ENCODE measurements at places on chromosomes 7 and 10.

DNA sequence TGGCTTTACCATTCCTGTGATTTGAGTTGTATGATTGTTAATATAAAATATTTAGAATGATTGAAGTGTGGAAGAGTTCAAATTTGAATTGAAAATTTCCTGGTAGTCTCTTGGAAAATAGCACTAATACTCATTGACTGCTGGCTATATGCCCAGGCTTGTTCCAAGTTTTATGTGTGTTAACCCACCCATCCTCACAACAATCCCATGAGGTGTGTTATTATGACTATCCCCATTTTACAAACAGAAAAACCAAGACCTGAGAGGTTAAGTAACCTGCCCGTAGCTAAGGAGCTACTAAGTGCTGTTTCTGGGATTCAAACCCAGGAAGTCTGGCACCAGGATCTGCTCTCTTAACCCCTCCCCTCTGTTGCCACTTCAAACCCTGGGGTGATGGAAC is 213.9 kb downstream of the CREB5 start:
- DNase-seq: no peak

DNA sequence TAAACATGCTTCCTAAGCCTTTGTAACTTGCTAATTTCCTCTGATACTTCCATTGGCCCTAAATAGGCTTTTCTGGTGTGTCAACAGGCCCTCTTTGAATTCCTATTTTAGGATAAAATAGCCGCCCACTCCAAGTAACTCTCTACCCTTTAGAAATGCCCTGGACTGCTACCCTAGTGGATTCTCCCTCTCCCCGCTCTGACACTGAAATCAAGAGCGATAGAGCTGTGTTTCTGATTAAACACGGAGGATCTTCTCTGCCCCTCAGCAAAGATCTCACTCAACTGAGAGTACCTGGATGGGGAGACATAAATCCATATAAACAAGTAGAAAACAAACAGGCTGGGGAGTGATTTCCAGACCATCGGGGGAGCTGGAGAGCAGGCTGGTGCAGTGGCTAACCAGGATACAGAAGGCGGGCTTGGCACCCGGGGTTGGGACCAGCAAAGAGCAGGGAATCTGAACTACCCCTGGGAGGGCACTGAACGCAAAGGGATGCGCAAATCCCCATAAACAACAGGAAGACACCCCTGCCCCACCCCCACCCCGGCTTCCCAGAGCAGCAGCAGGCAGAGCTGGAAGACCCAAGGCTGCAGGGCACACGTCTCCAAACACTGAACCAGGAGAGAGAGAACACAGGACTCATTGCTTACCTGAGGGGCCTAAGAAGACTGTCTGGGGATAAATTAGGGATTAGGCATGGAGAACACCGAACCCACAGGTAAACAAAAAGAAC is 2.5 kb downstream of the ASB13 start:
- no peak for DNase-seq

- no peak for DNase-seq
Measured at GRCh38 chr7:42014625-42015618, 222.1 kb downstream of the GLI3 start.

GRCh38 chr10:92903633-92904032 is 55.3 kb downstream of the EXOC6 start:
- no peak for DNase-seq

DNA sequence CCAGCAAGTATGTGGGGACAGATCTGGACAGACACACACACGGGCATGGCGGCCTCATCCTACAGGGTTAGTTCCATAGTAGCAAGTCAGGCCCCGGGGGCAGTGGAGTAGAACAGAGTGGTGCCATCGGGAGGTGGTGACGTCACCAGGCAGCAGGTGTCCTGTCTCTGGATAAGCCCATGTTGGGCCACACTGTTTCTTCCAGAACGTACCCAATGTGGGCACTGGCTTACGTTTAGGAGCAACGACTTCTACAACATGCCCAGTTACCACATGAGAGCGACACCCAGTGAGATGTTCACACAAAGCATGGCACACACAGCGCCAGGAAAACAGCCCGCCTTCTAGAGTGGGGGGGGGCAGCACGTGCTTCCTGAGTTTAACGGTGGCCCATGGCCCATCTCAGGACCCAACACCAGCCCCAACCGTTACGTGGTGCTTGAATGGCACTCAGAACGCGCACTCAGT is 67.8 kb downstream of the CTBP2 start:
- no peak for DNase-seq

- DNase-seq: no peak
Measured at GRCh38 chr10:77049146-77049545, 588.5 kb downstream of the KCNMA1 start.

DNA sequence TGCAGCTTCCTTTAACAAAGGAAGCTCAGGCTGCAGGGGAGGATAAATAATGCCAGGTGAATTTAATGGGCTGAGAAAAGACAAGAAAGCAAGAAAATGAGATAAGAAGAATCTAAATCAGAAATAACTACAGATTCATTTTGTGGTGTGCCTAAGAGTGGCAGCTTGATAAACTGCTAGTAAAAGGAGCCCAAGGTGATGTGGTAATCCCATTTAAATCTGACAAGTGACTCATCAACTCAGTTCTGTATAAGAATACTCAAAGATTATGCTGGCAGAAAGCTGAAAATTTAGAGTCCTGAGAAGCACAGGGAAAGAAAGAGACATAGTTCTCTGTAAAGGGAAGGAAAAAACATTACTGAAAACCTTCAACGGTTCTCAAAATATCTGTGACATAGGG is 109.4 kb upstream of the PDE1C start:
- no peak for DNase-seq

DNA sequence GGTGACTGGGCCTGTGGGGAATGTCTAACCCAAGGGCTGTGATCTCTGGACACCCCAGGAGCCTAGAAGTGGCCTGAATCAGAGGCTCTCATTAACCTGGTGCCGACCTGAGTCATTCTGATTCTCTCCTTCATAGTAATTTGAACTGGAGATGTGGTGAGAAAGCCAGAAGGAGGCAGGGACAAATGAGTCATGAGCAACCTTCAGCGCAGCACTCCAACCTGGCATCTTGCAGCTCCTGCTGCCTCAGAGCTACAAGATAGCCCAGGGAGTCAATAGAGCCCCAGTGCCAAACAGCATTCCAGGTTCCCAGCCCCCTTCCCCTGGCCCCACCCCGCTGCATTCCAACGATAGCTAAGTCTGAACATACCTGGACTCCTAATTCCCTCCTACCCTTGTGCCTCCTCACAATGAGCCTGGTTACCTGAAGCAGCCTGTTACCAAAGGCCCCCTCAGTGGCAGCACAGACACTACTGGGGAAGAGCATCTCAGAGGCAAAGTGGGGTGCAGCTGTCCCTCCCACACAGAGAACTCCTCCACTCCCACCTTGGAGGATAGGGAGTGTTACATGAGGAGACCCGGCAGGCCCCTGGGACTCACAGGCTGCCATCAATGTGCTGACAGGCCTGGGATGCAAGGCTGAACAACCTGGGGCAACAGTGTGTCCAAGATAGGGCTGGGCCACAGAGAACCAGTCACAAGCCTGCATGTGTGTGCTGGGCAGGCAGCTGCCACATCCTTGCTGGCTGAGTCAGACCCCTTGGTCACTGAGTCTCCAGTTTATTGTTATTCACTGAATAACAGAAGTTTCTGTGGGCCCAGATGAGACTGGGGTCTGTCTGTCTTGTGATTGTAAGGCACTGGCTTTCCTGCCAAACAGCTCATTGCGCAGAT is 76.8 kb upstream of the LEP start:
- no peak for DNase-seq

DNA sequence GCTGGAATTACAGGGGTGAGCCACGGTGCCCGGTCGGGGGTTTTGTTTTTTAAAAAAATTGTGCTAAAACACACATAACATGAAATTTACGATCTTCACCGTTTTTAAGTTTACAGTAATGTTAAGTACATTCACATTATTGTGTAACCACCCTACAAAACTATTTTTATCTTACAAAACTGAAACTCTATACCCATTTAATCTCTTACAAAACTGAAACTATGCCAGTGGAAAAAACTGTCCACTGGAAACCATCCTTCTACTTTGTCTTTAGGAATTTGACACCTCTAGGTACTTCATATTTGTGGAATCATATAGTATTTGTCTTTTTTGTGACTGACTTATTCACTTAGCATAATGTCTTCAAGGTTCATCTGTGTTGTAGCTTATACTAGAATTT is 1.0 kb upstream of the PSMC2 start:
- DNase-seq: no peak

DNA sequence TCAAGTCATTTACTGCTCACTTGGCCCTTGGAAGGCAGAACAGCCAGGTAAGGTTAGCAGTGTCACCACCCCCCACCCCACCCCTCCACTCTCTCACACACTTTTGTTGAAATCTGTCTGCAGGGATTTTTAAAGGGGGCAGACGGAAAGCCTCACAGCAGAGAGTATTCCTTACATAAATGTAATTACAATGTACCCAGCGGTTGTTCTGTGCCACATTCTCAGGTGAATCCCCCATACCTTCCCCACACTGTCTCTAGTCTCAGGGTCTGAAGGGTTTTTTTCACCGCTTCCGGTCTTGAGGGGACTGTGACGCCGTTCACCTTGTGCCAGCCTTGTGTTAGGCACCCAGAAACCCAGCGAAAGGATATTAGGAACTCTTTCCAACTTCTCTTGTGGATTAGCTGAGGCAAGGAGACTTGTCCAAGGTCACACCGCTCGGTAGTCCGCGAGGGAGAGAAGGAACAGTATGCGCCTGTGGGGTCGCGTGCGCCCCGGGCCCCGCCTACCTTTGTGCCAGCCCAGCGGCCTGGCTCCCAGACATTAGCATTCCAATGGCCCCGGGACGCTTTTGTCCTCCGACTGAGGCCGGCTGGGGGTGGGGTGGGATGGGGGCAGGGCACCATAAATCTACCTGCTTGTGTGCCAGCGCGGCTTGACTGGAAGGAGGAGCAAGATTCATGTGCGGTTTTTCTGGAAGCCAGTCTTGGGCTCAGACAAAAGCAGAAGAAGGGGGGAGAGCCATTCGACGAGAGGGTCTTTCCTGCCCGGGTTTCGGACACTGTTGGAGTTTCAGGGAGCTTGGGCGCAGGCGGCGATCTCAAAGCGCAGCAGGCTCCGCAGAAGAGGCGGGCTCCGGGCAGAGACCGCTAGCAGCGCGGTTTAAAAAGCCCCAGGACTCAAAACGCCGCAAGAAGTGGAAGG is 4.5 kb downstream of the NEUROG3 start:
- no peak for DNase-seq

GRCh38 chr10:75043256-75044131 is 68.0 kb upstream of the SAMD8 start:
- DNase-seq: no peak

- DNase-seq: no peak
Measured at GRCh38 chr7:77208416-77208815, 8.8 kb upstream of the FGL2 start.

- DNase-seq: no peak
Measured at GRCh38 chr10:123149568-123150270, 1.8 kb downstream of the HMX2 start.

GRCh38 chr10:49240946-49241345 is 52.8 kb upstream of the TMEM273 start:
- no peak for DNase-seq

DNA sequence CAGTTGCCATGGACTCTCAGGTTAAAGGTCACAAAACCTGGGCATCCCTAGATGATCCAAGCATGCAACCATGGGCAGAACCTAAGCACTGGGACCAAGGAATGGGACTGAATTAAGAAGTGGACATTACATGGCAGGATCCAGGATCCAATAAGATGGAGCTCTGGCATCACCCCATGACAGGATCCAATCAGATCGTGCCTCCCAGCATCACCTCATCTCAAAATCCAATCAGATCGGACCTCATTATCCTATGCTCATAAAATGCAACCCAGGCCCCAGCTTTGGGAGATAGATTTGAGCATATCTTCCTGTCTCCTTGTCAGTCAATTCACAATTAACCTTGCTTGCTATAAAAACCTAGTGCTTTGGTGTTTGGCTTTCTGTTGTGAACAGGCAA is 616.1 kb downstream of the PARD3 start:
- no peak for DNase-seq

DNA sequence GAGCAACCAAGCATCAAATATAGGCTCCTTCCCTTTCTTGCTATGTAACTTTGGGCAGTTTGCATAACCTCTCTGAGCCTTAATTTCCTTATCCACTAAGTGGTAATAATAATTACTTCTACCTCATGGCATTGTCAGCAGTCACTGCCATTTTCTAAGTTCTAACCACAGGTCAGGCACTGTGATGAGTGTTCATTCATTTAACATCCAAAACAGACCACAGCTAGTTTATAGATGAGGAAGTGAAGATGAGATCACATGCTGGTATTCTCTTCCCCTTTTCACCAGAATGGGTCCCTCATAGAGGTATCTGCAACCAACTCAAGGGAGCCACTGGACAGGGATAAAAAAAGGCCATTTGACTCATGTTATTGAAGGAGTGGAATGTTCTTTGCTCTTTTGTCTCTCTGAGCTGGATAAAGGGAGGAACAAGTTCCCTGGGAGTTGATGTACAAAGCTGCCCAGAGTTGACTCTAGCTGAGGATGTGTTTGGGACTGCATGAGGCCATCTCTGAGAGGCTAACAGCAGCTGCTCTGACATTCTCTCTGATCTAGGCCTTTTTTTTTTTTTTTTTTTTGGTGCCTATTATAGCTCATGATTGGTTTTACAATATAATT is 65.0 kb downstream of the DNAJC12 start:
- peak; percentile 70 for DNase-seq

DNA sequence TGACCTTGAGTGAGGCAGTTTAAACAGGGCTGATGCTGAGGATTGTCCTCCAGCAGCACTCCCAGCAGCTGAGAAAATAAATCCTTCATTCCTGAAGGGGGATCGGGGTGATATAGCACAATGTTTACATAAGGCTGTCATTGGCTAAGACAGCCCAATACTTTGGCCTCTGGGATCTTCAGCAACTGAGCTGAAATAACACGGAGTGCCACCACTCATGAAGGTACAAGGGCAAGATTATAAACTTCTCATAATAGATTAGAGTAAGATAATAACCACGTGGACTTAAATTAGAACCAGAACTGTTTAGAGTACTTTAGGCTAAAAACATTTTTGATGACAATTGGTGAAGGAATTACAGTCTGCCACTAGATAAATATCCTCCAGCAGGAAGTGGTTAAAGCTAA is 70.0 kb upstream of the PAPSS2 start:
- no peak for DNase-seq

GRCh38 chr7:84637568-84638338 is 443.2 kb upstream of the SEMA3A start:
- no peak for DNase-seq

- no peak for DNase-seq
Measured at GRCh38 chr10:17410907-17411306, 43.5 kb downstream of the ST8SIA6 start.

DNA sequence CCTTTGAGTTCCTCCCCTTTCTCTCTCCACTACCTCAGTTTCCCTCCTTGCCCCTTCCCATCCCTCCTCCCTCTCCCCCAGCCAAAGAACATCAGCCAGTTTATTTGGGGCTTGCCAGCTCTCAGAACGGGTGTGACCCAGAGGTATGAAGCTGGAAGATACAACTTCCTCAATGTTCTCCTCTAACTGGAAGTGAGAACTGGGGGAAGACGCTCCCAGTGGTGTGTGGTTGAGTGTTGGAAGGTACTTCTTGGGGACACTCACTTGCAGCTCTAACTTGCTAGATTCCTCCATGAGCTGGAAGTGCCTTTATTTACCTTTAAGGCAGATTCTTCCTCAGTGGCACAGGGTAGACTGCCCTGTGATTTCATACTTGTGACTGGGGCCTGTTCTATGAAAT is 110.5 kb upstream of the HABP2 start:
- DNase-seq: no peak

- no peak for DNase-seq
Measured at GRCh38 chr7:123787220-123788007, 38.6 kb upstream of the WASL start.

GRCh38 chr7:41628901-41629300 is 74.0 kb downstream of the INHBA start:
- no peak for DNase-seq

Measured in SIG-M5 (cell line).